ENCODE measurements at places on chromosomes 11 and 22.

GRCh38 chr11:8601376-8602133 lies 7.5 kb upstream of the STK33 start:
- DNase-seq = no peak

- DNase-seq = no peak
These were observed 20.5 kb upstream of the TEAD1 start for GRCh38 chr11:12653729-12654128.

DNA sequence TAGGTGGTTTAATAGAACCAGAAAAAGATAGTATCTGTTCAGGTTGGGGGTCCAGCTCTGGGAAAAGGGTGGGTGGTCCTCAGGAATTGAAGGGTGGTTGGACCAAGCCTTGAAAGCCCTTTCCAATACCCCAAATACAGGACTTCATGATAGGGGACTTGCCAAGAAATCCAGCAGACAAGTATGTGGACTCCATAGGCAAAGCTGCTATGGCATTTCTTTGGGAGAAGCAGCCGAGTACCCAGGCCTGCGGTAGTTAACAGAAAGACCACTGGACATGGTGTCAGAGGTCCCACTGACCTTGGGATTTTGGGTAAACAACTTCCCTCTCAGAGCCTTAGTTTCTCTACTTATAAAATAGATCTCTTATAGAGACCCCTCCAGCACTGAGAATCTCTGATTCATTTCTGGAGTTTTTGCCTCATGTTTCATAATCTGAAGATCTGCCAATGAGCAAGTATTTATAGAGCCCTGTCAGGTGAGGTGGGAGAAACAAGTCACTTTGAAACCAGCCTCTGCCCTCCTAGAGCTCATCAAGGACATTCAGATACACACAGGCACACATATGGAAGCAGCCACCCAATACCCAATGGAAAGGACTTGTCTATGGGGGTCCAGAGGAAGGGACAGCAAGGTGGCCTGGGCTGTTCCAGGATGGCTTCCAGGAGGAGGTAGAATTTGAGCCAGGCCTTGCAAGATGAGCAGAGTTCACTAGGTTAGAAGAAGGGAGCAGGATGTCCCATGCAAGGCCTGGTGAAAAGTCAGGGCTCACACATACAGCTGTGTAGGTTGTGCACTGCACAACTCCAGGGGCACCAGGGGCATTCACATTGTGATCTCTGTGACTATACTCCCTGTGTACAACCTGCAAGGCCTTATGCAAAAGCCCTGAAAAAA lies 31.0 kb upstream of the ACCSL start:
- no peak for DNase-seq

GRCh38 chr11:92852946-92853345 lies 116.5 kb upstream of the MTNR1B start:
- DNase-seq = no peak

GRCh38 chr22:48894804-48895250 lies 932.8 kb downstream of the BRD1 start:
- no peak for DNase-seq

- DNase-seq = no peak
These were observed 559 bp downstream of the MRTFA start for GRCh38 chr22:40635940-40636379.

GRCh38 chr11:102610200-102610599 lies 14.9 kb downstream of the MMP20 start:
- no peak for DNase-seq

DNA sequence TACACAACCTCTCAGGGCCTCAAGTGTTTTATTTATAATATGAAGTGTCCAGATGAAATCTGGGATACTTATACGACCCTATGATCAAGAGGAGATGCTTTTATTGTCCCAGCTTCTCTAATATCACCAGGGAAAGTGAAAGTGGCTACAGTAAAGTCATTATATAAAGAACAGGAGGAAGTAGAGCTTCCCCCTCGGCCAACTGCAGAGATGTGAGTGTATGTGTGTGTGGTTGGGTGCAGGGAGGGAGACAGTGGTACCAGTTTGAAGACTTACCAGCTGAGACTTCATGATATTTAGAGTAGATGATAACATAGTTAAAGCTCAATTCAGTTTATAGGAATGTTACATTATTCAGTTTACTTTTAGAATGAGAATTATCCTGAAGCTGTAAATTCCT lies 373.6 kb upstream of the DDI1 start:
- DNase-seq = no peak

- no peak for DNase-seq
These were observed 71.0 kb downstream of the TRIM29 start for GRCh38 chr11:120066738-120067437.
